ENCODE measurements at places on chromosomes 4 and X.

- no peak for DNase-seq
Observed at GRCh38 chrX:68115371-68115770, 317.9 kb downstream of the OPHN1 start.

DNA sequence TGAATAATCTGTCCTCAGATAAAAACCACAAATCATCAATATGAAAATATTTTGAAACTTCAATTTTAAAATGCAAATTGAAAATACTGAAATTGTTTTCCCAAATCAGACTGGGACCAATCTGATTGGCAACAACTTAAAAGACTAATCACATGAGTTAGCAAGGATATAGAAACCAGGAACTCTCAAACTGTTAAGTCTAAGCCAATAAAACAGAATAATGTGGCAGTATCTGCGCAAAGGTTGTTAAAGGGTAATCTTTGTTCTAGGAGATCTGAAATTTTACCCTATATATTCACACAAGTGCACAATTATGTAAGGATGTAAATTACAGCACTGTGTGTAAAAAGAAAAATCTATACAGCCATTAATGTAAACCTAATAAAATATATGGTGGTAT is 29.7 kb downstream of the EIF4E start:
- DNase-seq: no peak

DNA sequence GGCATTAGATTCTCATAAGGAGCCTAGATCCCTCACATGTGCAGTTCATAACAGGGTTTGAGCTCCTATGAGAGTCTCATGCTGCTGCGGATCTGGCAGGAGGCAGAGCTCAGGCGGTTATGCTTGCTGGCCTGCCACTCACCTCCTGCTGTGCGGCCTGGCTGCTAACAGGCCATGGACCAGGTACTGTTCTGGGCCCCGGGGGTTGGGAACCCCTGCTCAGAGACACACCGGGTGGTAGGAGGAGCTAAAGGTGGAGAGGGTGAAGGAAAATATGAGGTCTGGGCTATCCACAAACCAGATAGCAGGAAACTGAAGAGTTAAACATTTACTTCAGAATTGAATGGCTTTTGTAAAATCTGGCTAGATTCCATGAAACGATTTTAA is 5.9 kb upstream of the F11 start:
- DNase-seq: no peak

GRCh38 chr4:19358015-19358414 is 893.7 kb upstream of the SLIT2 start:
- no peak for DNase-seq

GRCh38 chr4:78167510-78167909 is 110.4 kb downstream of the FRAS1 start:
- DNase-seq: no peak

- no peak for DNase-seq
Observed at GRCh38 chr4:153622778-153623240, 61.3 kb upstream of the TLR2 start.

- no peak for DNase-seq
Observed at GRCh38 chr4:186069729-186070128, 773 bp downstream of the TLR3 start.

GRCh38 chr4:130812117-130812765 is 1716.3 kb downstream of the C4orf33 start:
- no peak for DNase-seq

- DNase-seq: no peak
Observed at GRCh38 chrX:41449615-41450014, 2.5 kb downstream of the NYX start.

DNA sequence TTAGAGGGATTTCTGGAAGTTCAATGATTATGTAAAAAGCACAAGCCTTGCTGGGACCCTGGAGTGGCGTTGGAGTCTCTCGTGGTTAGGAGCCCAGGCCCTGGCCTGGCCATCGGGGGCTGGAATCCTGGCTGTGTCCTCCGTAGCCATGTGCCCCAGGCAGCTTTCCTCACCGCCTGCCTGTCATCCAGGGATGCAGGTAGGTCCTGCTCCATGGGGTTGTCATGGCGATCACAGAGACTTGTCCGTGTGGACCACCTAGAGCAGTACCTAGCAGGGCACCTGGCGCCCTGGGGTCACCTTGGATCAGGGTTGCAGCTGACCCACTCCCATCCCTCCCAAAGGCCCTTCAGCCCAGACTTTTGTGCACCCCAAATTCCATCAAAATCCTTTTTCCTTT is 30.2 kb upstream of the WFS1 start:
- DNase-seq: no peak

DNA sequence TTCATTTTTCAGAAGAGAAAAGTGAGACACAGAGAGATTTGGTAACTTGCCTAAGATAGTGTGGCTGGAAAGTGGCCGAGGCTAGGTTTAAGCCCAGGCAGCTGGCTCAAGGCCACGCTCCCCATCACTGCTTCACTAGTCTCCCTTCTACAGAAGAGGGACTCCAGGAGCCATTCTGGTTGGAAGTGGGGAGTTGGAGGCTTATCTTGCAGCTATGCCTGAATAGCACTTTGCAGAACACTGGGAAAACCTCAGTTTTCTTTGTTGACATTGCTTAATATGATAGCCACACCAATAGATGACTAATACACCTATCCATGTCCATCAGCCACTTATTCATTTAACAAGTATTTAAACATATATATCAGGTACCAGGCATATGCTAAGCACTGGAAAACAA is 18.5 kb downstream of the LRRC66 start:
- no peak for DNase-seq

- no peak for DNase-seq
Observed at GRCh38 chr4:87614292-87614890, 6.1 kb downstream of the DSPP start.

- DNase-seq: no peak
Observed at GRCh38 chrX:77548751-77549150, 101.6 kb downstream of the FGF16 start.
